Erythroblast (primary cell): ENCODE measurements at places on chromosomes 3 and 15.

DNA sequence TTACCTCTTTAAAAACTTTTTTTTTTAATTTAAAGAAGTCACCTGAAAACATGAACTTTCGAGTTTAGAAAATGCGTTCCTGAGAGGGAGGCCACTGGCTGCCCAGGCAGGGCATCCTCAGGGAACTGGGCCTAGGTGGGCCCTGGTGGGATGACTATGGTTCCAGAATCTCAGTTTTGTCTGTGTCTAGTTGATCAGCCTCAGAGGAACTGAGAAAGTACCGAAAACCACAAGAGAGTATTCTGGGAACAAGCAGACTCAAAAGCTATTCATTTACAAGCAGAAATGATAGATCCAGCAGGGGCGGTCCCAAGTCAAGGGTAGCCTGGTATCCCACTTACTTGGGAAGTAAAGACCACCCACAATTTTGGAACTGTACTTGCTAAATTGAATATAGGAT lies 10.5 kb downstream of the WWTR1 start:
- no peak for DNase-seq

DNA sequence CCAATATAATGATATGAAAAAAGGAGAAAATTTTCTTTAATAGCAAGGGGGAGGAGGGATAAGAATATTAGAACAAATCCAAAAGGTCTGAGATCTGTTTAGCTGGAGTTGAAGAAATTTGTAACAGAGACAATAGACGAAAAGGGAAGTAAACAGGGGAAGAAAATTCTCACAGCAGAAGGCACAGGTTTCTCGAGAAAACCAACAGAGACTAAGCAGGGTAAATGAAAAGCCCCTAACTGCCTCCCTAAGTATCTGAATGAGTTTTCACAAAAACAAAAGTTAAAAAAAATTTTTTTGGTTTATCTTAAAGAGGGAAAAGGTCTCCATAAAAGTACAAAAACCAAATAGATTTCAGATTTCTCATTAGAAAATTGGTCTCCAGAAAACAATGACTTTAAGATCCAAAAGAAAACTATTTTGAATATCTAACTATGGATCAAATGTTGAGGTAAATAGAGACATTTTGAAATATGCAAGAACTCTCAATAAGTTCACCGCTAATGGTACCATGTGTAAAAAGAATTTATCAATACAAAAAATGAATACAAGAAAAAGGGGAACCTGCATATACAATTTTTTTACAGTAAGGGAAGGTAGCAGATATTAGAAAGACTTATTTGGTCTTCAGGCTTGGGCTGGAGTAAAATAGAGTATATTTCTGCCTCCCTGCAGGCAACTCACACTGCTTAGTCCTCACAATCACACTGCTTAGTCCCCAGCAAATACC lies 23.9 kb upstream of the NEK10 start:
- no peak for DNase-seq

GRCh38 chr3:57078344-57078634 lies 17.8 kb downstream of the SPATA12 start:
- DNase-seq = peak; percentile 5

- no peak for DNase-seq
Observed at GRCh38 chr3:5464649-5465048, 277.1 kb downstream of the EDEM1 start.

GRCh38 chr3:119380697-119381096 lies 82.7 kb downstream of the TMEM39A start:
- DNase-seq = peak; percentile 14

DNA sequence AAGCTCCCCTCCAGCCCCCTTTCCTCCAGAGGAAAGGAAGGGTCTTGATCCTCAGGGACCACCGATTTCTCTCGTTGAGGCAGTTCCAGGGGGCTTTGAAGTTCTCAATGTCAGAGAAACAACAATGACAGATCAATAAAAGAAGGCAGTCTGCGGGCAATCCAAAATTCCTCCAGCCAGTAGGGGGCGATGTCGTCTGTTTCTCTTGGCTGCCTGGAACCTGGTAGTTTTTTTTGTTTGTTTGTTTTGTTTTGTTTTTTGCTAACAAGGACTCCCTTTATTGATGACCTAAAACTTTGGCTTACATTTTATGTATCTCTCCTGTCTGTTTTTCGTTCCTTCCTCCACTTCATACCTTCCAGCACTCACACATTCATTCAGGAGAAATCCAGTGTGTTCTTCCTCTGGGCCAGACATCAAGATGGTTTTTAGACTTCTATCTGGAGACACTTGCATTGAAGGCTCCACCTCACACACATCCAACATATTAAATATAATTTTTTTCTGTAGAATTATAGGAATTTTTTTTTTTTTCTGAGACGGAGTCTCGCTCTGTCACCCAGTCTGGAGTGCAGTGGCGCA lies 276.6 kb downstream of the RPLP1 start:
- peak; percentile 26 for DNase-seq

- no peak for DNase-seq
Observed at GRCh38 chr15:38004218-38004861, 69.9 kb downstream of the TMCO5A start.

DNA sequence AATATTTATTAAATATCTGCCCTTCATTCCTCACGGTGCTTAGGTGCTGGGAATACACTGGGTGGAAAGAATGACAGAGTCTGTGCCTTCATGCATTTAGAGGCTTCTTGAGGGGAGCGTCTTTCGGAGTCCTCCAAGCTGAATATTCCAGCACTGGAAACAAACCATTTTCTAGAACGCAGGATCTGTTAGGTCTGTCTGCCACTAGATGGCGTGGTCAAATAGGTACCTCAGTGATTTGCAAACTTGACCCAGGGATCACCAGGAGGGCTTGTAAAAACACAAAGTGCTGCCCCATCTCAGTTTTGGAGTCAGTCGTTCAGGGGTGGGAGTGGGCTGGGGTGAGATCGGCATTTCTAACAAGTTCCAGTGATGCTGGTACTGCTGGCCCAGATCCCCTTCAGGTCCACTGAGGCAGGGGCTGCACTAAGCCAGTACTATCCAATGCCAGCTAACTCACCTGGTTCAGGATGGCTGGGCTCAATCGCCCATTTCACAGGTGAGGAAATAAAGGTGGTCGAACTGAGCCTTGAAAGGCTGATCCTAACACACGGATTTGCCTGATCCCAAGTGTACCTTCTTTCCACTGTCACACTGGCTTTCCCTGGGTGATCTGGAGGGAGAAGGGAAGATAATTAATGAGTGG lies 14.8 kb downstream of the ARNT2 start:
- DNase-seq = peak; percentile 55

- peak; percentile 22 for DNase-seq
Observed at GRCh38 chr3:141000027-141000663, 51.0 kb upstream of the SPSB4 start.

GRCh38 chr3:40713795-40714194 lies 189.0 kb downstream of the ZNF621 start:
- DNase-seq = no peak

DNA sequence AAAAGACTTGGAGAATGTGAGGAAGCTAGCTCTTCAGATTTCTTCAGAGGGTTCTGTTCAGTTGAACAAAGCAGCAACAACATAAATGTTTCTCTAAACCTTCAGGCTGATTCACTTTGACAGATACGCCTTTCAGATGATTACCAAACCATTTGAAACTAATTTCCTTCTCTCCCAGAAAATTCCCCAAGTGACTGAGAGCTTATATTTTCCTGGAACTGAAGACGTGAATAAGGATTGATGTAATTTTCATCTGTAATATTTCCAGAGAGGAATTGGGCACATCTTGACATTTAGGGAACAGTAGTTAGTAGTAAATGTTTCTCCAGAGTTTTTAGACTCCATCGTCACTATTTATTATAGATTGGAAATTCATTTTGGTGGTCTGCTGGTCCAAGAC lies 108.6 kb upstream of the AADACL2 start:
- no peak for DNase-seq

DNA sequence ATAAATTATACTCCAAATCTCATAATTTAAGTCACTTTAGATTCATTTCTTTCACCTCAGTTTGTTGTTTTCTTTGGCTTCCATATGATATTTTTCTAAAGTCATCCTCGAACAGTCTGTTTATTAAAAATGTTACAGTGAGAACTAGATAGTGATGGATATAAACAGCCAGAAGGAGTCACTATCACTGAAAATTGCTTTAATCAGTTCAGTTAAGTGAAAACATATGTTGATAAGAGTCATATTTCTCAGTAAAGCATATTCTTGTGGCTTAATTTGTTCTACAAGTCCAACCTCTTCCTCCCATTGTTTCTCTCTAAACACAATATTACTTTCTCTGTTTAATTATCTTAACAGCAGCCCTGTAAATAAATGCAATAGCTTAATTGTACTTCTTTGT lies 427.5 kb upstream of the ALCAM start:
- DNase-seq = no peak

- no peak for DNase-seq
Observed at GRCh38 chr3:21912711-21913110, 161.7 kb upstream of the ZNF385D start.

GRCh38 chr3:123782488-123782887 lies 101.6 kb downstream of the MYLK start:
- DNase-seq = no peak

- no peak for DNase-seq
Observed at GRCh38 chr3:9669720-9670432, 20.6 kb downstream of the MTMR14 start.

DNA sequence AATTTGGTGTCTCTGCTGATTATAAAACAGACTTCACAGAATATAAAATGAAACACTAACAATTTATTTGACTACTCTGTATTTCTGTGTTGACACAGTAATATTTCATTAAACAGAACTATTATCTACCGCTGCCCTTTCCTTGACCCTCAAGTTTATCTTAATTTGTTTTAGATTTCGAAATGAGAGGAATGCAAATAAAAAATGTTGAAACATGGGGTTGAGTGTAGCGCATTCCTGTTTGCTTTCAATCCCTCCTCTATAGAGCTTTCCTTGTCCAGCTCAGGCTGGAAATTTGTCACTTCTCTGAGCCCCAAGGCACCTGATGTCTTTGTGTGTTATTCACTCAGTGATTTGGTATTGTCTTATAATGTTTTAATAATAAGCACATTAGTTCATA lies 550.2 kb downstream of the ZBBX start:
- no peak for DNase-seq

GRCh38 chr3:30712991-30713390 lies 106.6 kb downstream of the TGFBR2 start:
- DNase-seq = no peak

GRCh38 chr3:124091716-124092115 lies 99.8 kb upstream of the ROPN1 start:
- DNase-seq = no peak

- DNase-seq = peak; percentile 73
Observed at GRCh38 chr3:51637941-51638471, 33.0 kb upstream of the TEX264 start.

GRCh38 chr15:89127054-89127702 lies 38.9 kb downstream of the ABHD2 start:
- no peak for DNase-seq

DNA sequence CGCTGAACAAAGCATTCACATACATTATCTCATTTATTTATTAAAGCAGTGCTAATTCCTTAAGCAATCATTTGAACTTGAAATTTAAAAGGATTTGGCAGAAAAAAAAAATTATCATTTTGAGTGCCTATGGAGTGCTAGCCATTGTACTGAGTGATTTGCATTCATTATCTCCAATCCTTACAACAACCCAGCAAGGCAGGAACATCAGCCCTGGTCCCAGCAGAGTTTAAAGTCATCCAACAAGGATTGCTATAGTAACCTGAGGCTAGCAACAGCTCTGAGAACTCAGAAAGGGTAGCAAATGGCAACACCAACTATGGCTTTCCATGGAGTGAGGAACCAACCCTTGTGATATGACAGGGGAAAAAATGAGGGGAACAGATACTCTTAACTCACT lies 237.6 kb upstream of the SETMAR start:
- DNase-seq = no peak

DNA sequence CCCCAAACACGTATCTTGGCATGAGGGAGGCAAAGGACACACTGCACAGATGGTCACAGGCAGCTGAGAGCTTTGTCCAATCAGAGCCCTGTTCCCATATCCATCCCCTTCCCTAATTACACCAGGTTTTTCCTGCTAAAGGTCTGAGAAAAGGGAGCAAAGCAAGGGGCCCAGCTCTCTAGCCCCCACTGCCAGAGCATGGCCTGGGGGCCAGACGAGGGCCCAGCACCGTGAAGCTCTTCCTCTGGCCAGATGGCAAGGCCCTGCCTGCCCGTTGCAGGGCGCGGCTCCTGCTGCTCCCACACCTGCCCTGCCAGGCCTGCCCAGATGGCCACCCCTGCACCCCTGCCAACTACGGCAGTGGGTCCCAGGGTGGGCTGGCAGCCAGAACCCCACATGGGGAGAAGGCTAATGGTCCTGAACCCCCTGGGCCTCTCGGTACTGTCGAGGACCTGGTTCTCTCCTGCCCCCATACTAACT lies 3.2 kb downstream of the SHF start:
- DNase-seq = no peak

DNA sequence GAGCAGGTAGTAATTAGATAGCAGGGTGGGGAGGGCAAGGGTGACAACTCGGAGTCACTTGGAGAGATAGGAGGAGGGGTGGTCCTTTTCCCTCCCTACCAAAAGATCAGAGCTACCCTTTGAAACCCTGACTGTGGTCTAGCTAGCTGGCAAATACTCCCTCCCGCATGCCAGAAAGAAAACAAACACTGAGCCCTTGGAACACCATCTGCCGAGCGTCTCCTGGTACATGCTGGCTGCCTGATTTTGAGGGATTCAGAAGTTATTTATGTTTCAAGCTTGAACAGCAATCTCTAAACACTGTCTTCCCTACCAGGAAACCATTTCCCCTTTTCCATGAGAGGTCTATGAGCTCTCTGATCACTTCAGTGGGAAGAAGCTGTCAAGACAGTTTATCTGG lies 291.6 kb upstream of the CFAP20DC start:
- no peak for DNase-seq

GRCh38 chr15:44137750-44138149 lies 57.3 kb downstream of the FRMD5 start:
- no peak for DNase-seq

- no peak for DNase-seq
Observed at GRCh38 chr3:127391436-127392155, 103.8 kb upstream of the PRR20G start.

GRCh38 chr3:180421221-180421620 lies 180.7 kb upstream of the TTC14 start:
- DNase-seq = no peak

DNA sequence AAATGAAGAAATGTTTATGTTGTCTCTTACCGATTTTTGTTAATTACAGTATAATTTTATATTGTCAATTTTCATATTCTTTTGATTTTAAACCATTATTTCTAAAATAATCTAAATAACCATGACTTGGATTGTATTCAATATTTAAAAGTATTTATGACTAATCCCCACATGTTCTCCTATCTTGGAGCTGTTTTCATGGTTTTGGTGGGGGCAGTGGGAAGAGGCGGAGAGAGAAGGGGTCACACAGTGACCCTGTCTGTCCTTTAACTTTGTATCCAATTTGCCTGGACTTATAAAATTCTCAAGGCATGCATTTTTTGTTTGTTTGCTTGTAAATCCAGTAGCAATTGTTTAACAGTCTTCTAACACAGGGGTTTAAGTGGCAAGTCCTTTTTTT lies 407.4 kb downstream of the NTRK3 start:
- DNase-seq = no peak
